ENCODE measurements at places on chromosomes 13 and 19.

DNA sequence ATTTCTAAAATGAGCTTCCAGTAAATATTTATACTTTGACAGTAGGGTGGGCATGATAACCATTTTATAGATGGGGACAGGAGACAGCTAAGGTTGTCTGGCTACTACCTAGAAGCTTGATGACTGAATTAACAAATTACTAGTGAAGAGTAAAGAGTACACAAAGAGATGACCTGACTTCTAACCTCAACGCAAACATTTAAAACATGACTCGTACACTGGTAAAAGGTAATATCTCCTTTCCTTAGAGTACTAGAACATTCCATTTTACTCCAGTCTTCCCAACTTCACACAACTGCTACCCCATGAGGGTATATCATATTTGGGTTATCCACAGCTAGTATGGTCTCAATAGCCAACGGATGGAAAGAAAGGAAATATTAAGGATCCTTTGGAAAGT, 258.9 kb downstream of the FOXO1 start:
- no peak for DNase-seq

DNA sequence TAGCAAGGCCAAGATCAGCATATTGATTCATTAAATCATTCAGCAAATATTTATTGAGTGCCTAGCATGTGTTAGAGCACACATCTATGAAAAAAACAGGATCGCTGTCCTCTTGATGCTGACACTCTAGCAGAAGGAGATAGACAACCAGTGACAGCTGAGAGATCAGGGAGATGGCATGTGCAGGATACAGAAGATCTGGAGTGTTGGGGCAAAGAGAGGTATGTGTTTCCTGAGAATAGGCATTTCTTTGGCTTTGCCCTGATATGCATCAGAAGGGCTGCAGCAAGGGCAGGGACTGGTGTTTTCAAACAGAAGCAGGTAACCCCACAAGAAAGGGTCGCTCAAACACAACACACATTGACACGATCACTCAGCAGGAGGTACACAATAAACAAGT, 423.4 kb downstream of the FOXO1 start:
- no peak for DNase-seq

DNA sequence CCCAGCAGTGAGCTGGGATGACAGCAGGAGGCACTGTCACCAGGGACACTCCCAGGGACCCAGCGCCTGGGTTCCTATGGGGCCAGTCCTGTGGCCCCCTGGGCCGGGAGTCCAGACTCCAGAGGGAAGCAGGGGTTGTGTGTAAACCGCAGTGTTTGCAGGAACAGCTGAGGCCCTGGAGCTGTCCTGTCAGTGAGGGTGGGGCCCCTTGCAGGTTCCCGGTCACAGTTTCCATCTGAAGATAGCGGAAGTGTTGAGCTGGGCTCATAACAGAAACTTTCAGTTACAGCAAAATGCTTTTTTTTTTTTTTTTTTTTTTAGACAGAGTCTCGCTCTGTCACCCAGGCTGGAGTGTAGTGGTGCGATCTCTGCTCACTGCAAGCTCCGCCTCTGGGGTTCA, 17.7 kb upstream of the CSNK1G2 start:
- no peak for DNase-seq

GRCh38 chr19:20664901-20665781, 3.8 kb upstream of the ZNF626 start:
- DNase-seq, result no peak

- no peak for DNase-seq
These were observed 65.3 kb upstream of the ZNF681 start for GRCh38 chr19:23823952-23824389.

- peak; percentile 86 for DNase-seq
These were observed 1.0 kb upstream of the SLC17A7 start for GRCh38 chr19:49442354-49442753.

DNA sequence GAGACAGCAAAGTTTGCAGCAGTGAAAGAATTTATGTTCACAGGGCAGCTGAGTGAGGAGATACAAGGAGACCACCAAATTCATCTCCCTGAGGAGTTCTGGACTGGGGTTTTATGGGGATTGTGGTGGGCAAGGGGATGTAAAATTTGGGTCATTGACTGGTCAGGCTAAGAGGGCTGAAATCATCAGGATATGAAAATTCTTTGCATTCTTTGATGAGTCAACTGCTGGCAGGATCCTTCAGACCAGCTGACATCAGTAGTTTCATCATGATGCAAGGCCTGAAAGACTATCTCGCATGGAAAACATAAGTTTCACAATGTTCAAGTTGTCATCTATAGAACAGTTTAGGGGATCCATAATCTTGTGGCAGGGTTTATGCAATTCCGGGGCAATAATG, 869.5 kb upstream of the PCDH9 start:
- DNase-seq, result no peak

DNA sequence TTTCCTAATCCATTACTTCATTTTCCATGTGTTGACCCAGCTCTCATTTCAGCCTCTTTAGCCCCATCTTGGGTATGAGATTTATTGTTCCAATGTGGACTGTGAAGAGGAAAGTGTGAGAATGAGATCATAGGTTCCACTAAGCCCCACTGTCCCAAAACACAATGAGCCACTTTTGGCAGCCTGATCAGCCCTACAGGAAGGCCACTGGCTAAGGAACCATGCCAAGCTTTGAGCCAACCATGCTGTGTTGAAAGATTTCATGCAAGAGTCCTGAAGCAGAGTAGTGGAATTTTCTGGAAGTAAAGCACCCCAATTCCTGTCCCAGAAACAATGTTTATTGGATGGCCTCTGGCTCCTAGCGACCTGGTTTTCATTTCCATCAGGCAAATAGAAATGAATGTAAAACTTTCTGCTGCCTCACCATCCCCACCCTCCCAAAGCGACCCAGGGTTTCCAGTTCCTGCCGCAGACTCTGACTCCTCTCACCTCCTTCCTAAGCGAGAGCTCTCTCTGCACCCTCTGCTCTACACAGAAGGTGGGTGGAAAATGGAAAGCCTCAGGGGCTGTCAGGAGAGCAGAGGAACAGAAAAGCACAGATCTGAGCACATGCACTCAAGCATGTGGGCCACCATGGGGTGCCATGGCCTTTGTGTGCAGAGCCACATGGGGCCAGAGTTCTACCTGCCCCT, 73.1 kb downstream of the KCTD12 start:
- DNase-seq, result no peak

GRCh38 chr13:84481958-84482357, 599.7 kb upstream of the SLITRK1 start:
- DNase-seq, result no peak

- DNase-seq, result no peak
These were observed 186.9 kb upstream of the UBL3 start for GRCh38 chr13:30037306-30037705.

GRCh38 chr19:40225440-40226305, 816 bp downstream of the CCNP start:
- no peak for DNase-seq

GRCh38 chr19:27815985-27816384, 1397.0 kb downstream of the UQCRFS1 start:
- DNase-seq, result no peak

- DNase-seq, result no peak
These were observed 83.3 kb downstream of the CRYL1 start for GRCh38 chr13:20442375-20442774.

GRCh38 chr13:77184455-77184854, 142.4 kb downstream of the MYCBP2 start:
- DNase-seq, result no peak

DNA sequence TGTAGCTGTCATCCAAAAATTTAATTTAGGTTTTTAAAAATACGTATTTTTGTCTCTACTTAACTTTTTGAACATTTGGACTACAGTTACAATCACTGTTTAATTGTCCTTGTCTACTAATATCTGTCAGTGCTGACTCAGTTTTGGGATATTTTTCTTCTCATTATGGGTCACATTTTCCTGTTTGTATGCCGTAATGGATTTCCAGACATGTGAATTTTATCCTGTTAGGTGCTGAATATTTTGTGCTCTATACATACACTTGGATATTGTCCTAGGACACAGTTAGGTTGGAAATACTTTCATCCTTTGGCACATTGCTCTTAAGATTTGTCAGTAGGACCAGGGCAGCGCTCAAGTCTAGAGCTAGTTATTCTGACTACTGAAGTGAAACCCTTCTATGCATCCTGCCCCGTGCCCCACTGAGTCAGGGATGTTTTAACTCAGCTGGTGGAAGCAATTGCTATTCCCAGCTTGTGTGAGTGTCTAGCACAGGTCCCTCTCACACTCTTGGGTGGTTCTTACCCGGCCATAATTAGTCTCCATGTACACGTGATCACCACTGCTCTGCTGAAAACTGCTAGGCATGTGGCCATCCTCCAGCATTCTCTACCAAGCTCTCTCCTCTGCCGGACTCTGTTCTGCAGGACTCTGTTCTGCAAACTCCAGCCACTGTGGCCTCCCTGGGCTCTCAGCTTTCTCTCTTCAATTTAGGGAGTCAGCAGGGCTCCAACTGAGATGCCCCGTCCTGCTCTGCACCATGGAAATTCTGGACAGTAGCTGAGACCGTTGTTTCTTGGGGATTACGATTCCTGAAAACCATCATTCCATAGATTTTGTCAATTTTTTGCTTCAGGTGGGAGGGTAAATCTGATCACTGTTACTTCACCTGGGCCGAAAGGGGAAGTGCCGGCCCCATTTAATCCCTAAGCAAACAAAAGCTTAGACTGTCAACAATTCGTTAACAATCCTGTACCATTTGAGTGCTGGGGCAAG, 11.1 kb downstream of the PROZ start:
- no peak for DNase-seq

- DNase-seq, result no peak
These were observed 364.3 kb downstream of the SLITRK6 start for GRCh38 chr13:85434927-85435326.

DNA sequence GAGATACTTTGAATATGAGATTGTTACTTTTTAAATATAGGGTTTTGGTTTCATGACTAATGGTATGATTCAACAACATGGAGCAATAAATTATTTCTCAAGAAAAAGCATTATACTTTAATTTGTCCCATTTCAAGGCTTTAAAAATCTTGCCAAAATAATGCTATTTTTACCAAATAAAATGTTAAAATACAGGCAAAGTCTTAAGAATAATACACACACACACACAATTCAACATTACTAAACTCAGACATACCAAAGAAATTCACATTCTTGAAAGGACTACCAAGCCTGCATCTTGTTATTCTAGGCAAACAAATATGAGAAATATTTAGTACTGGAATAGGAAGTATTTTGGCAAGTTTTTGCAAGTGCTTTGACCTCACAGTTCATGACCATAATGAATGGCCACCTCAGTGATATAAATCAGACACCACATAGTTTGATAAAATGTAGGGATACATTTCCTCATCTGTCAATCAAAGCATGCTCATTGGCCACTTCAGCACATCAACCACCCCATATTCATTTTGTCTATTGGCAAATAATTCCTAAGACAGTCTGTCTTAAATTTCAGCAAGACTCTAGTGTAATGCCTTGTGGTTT, 107.2 kb downstream of the NALCN start:
- DNase-seq, result no peak

DNA sequence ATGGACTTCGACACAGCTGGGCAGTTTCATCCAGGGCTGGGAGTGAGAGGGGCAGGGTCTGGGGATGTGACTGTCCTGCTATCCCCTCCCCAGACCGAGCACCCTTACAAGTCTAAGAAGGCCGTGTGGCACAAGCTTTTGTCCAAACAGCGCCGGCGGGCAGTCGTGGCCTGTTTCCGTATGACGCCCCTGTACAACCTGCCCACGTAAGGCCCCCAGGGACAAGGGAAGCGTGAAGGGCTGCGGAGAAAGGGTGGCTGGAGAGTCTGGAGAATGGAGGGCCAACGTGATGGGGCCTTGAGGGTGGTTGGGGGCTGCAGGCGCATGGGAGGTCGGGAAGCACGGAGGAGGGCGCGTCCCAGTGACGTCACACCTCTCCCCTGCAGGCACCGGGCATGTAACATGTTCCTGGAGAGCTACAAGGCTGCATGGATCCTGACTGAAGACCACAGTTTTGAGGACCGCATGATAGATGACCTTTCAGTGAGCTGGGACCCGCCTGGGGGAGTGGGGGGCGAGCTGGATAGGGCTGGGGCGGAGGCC, 89.5 kb downstream of the MAP4K1 start:
- no peak for DNase-seq

- no peak for DNase-seq
These were observed 19.5 kb downstream of the NUFIP1 start for GRCh38 chr13:44969551-44970484.

DNA sequence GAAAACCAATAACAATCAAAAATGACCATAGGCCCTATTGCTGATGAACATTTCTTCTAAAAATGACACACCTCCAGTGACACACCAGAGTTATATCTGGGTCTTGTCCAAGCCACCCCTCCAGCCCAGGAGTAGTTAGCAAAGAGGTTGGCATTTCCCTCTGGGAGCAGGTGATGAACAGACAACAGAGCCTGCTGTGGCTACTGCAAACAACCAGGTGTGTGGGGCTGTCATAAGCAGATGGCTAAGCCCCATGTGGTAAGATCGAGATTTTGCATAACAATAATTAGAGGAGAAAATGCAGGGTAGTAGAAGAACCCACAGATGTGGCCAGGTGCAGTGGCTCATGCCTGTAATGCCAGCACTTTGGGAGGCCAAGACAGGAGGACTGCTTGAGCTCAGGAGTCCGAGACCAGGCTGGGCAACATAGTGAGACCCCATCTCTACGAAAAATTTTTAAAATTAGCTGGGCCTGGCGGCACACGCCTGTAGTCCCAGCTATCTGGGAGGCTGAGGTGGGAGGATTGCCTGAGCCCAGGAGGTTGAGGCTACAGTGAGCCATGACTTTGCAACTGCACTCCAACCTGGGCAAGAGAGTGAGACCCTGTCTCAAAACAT, 5.0 kb downstream of the XRCC1 start:
- DNase-seq, result no peak

GRCh38 chr13:114121031-114121430, 11.4 kb downstream of the RASA3 start:
- no peak for DNase-seq

Measured in sigmoid colon (tissue), 7 donors.